Gastrocnemius medialis (tissue), 4 donors: ENCODE measurements at places on chromosomes 16 and 17. TPM values are rescaled to one million over a fixed set of nuclear protein-coding genes. Genes with fewer than 3 reads are reported as not detected.

GRCh38 chr16:88667461-88667860, 4.6 kb upstream of the MVD start:
- H3K27me3 ChIP-seq: no peaks in the 10 kb centered on the region
- no peak overlapping the region for H3K4me3 ChIP-seq
- peaks cover 11% of the 10 kb centered on the region for H3K4me1 ChIP-seq
- no peak for DNase-seq

GRCh38 chr17:78258323-78259191, 27.1 kb downstream of the TMEM235 start:
- peak overlapping the region; percentile 66 for H3K27ac ChIP-seq
- no peak overlapping the region for H3K4me3 ChIP-seq
- H3K36me3 ChIP-seq: no peaks in the 10 kb centered on the region

GRCh38 chr16:17313793-17314547, 156.8 kb downstream of the XYLT1 start:
- H3K27me3 ChIP-seq: no peaks in the 10 kb centered on the region
- no peak overlapping the region for H3K4me3 ChIP-seq
- no peak for DNase-seq
- no peaks in the 10 kb centered on the region for H3K36me3 ChIP-seq
- peaks cover 5% of the 10 kb centered on the region for H3K4me1 ChIP-seq

DNA sequence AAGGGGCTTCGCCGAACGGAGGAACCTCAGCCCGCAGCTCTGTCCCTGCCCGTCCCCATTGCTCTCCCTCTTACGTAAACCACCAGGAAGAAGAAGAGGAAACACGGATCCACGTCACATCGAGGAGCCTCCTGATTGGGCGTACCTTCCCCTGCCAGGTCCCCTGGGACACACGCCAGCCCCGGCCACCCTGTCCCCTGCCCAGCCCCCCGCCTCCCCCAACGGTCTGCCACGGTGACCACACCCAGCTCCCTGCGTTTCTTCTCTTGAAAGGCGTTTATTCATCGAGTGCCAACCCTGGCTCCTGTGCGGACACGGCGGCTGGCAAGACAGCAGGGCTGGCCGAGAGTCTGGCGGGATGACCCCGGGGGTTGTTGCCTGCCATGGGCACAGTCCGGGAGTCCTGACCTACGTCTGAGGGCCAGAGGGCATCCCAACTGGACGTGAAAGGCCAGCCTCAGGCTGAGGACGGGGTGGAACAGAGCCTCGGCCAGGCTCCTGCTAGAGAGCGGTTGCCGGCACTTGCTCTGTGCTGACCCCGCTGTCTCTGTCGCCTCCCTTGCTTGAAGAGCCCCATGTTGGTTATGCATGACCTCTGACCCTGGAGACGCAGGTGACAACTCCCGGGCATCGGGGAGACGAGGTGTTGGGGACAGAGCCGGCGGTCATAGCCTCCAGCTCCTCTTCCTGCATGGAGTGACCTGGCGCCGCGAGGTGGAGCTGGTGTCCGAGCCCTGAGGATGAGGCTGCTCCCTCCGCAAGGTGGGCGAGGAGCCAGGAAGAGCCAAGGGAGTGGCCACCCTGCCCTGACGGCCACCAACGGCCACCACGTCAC, 40.5 kb upstream of the ACSF3 start:
- no peak overlapping the region for H3K27ac ChIP-seq
- H3K4me1 ChIP-seq: no peaks in the 10 kb centered on the region
- no peak for DNase-seq

DNA sequence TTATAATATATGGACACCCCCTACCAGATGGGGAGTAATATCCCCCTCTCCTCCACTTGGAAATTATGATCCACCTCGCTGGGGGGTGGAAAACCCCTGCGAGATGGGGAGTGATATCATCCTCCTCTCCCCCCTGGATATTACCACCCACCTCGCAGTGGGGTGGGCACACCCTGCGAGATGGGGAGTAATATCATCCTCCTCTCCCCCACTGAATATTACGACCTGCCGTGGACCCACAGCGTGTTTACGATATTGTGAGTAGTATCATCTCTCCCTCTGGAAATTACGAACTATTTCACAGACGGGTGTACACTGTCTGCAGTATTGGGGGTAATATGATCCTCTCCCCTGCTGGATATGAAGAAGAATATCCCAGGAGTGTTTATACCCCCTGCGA, 228.3 kb upstream of the WSCD1 start:
- H3K36me3 ChIP-seq: no peaks in the 10 kb centered on the region
- peaks cover 3% of the 10 kb centered on the region for H3K4me1 ChIP-seq
- no peak for DNase-seq
- no peak overlapping the region for H3K4me3 ChIP-seq
- no peak overlapping the region for H3K27ac ChIP-seq
- H3K27me3 ChIP-seq: no peaks in the 10 kb centered on the region

DNA sequence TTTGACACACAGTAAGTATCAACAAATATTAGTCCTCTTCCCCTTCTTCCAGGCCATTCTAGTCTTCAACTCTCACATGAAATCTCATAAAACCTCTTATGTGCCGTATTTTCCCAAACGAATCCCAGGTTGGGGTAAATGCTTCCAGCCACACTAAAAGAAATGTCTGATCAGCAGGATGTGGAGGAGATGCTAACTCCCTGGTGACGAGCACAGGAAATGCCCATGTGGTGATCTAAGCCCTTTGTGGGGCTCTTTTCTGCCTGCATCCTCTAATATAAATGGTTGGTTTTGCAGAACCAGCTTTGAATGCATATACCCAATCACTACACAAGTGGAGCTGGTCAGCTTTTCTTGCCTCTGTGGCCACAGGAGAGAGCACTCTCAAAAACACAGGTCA, 498.2 kb upstream of the ERCC4 start:
- H3K36me3 ChIP-seq: no peaks in the 10 kb centered on the region
- no peak overlapping the region for H3K27ac ChIP-seq
- DNase-seq: no peak
- no peak overlapping the region for H3K4me3 ChIP-seq
- H3K4me1 ChIP-seq: no peaks in the 10 kb centered on the region

- H3K4me1 ChIP-seq: peaks cover 4% of the 10 kb centered on the region
- no peaks in the 10 kb centered on the region for H3K27me3 ChIP-seq
- no peaks in the 10 kb centered on the region for H3K36me3 ChIP-seq
- no peak for DNase-seq
- H3K4me3 ChIP-seq: no peak overlapping the region
These were observed 11.1 kb upstream of the CHRNE start for GRCh38 chr17:4913994-4914393.

DNA sequence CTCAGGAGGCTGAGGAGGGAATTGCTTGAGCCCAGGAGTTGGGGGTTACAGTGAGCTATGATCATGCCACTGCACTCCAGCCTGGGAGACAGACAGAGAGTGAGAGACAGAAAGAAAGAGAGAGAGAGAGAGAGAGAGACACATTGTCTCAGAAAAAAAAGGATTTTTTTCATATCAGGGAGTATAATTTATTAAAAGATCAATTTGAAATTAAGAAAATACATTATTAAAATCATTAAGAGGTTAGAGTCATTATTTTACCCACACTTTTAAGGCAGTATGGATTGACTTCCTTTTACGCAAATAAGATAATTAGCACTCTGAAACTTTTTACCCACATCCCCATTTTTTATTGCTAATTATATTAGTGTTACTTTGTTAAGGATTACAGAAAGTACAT, 804.3 kb downstream of the CDH11 start:
- H3K4me3 ChIP-seq: no peak overlapping the region
- no peaks in the 10 kb centered on the region for H3K4me1 ChIP-seq
- no peak overlapping the region for H3K27ac ChIP-seq
- DNase-seq: no peak

GRCh38 chr16:57049678-57050077, 42.7 kb upstream of the CPNE2 start:
- no peak overlapping the region for H3K27ac ChIP-seq
- DNase-seq: no peak
- no peaks in the 10 kb centered on the region for H3K4me1 ChIP-seq
- no peaks in the 10 kb centered on the region for H3K27me3 ChIP-seq

GRCh38 chr16:61379311-61379710, 656.9 kb downstream of the CDH8 start:
- no peaks in the 10 kb centered on the region for H3K36me3 ChIP-seq
- no peak overlapping the region for H3K4me3 ChIP-seq
- H3K4me1 ChIP-seq: no peaks in the 10 kb centered on the region
- no peaks in the 10 kb centered on the region for H3K27me3 ChIP-seq
- no peak for DNase-seq
- no peak overlapping the region for H3K27ac ChIP-seq

DNA sequence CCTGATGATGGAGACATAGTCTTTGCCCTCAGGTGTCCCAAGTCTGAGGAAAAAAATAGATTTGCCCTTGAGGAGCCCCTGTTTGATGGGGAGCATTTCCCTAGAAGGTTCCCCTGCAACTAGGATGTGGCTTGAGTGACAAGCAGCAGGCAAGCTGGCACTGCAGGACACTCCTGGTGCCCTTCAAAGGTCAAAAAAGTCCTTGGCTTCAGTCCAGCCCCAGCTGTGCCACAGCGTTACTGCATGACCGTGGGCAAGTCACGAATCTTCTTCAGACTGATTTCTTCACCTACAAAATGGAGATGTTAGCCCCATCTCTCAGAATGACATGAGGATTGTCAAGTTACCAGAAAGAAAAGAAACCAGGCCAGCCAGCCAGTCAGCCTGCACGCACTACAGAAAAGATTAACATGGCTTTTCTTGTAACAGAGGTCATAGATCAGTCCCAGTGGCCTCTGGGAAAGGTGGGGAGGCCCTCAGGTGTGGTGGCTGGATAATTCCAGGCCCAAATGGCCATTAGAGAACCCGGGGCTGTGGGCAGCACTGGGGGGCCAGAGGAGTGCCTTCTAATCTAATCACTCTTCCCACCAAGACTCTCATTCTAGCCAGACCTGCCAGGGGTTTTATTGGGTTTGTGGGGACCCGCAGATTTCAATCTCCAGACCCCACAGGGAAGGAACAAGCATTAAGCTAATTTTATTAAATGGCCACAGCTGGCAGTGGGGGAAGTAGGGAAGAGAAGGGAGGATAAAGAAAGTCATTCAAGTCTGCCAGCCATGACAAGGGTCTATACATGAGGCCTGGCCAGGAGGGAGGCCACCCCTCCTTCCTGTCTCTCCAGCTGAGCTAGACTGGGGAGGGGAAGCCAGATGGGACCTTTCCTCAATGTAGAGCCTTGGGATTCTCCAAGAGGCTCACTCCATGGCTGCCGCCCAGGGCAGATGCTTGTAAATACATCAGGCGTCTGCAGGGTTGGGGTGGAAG, 9.7 kb upstream of the KIF18B start:
- H3K36me3 ChIP-seq: no peaks in the 10 kb centered on the region
- no peak overlapping the region for H3K27ac ChIP-seq
- no peak for DNase-seq
- no peaks in the 10 kb centered on the region for H3K4me1 ChIP-seq

DNA sequence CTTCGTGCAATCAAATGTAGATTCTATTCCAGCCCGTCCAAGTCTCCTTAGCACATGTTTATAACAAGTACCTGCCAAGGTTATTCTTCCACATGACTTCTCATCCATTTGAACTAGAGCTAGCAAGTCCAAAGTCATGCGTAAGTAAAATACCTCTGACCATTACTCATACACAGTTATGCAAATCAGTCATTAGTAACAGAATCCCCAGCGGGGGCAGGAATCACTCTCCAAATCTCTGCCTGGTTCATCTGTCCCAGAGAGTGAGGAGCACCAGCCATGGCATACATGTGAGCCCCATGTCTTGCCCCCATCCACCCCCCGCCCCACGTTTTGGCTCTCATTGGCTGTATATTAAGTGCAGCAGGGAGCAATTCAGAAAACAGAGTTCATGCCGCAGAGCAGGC, 27.7 kb downstream of the SRL start:
- DNase-seq: peak; percentile 93
- H3K36me3 ChIP-seq: no peaks in the 10 kb centered on the region
- peak overlapping the region; percentile 99 for H3K27ac ChIP-seq
- H3K27me3 ChIP-seq: no peaks in the 10 kb centered on the region

DNA sequence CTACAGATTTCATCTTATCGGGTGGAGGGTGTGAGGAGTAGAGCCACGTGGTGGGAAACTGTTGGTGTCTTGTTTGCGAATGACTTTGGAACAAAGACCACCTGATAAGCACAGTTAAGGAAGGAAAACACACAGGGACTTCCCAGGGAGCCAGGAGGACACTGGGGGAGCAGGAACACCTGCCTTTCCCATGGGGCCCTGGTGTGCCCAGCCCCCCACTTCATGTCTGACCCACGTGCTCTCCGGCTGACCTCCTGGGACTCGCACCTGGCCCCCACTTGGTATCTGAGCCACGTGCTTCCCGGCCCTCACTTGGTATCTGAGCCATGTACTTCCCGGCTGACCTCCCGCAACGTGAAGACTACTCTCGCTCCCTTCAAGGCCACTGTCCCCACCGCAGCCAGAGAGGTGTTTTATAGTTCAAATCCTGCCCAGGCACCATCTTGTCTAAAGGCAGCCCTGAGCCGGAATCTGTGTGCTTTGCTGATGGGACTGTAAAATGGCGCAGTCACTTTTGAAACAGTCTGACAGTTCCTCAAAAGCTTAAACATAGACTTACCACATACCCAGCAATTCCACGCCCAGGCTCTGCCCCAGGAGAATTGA, 5.4 kb upstream of the CSNK1D start:
- no peak for DNase-seq
- H3K27ac ChIP-seq: no peak overlapping the region
- H3K4me3 ChIP-seq: no peak overlapping the region
- H3K36me3 ChIP-seq: no peaks in the 10 kb centered on the region
- peaks cover 6% of the 10 kb centered on the region for H3K4me1 ChIP-seq
- H3K27me3 ChIP-seq: no peaks in the 10 kb centered on the region

GRCh38 chr16:2904922-2905240, 6.8 kb upstream of the FLYWCH1 start:
- DNase-seq: no peak
- peak overlapping the region; percentile 96 for H3K27ac ChIP-seq
- no peaks in the 10 kb centered on the region for H3K36me3 ChIP-seq
- H3K4me3 ChIP-seq: peak overlapping the region; percentile 91

DNA sequence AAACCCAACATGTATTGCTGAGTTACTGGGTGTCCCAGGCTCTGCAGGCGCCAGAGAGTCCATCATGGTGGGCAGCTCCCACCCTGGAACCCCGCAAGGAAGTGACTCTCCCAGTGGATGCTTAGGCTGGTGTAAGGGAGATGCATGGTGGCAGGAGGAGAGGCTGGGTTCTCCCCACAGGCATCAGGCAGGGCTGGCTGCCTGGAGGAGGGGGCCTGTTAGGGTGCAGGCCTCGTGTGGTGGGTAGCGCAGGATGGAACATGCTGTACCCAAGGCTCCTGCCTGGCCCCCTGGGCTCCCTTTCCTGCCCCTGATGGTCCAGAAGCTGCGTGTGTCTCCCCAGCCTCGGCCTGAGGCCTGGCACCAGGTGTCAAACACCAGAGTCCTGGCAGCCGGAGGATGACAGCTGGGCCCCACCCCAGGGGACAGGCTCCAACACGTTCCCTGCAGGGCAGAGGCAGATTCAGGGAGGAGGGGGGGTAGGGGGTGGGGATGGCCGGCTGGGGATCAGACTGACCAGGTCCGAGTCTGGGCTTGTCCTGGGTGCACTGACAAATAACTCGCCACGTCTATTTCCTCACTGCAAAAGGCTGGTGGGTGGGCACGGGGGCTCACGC, 40.2 kb upstream of the CIBAR2 start:
- H3K4me1 ChIP-seq: peaks cover 67% of the 10 kb centered on the region
- H3K27ac ChIP-seq: peak overlapping the region; percentile 97
- no peaks in the 10 kb centered on the region for H3K27me3 ChIP-seq
- H3K36me3 ChIP-seq: no peaks in the 10 kb centered on the region
- peak; percentile 95 for DNase-seq

PPM1E gene
- total RNA-seq: not detected

BCKDK gene
- 43.3 TPM for total RNA-seq

EFCAB13 gene
- 2.2 TPM for total RNA-seq
